Colonic mucosa (tissue), 4 donors: ENCODE measurements at places on chromosomes 4 and X. TPM values are rescaled to one million over a fixed set of nuclear protein-coding genes. Genes with fewer than 3 reads are reported as not detected.

GRCh38 chr4:128861856-128862518, 52.5 kb downstream of the JADE1 start:
- H3K27ac ChIP-seq = no peak overlapping the region
- no peaks in the 10 kb centered on the region for H3K27me3 ChIP-seq
- no peaks in the 10 kb centered on the region for H3K36me3 ChIP-seq
- H3K4me1 ChIP-seq = no peaks in the 10 kb centered on the region
- no peak overlapping the region for H3K4me3 ChIP-seq

GRCh38 chrX:112211459-112211858, 128.9 kb upstream of the TRPC5 start:
- no peak overlapping the region for H3K27ac ChIP-seq
- H3K4me1 ChIP-seq = no peaks in the 10 kb centered on the region
- H3K36me3 ChIP-seq = no peaks in the 10 kb centered on the region
- no peaks in the 10 kb centered on the region for H3K27me3 ChIP-seq
- H3K4me3 ChIP-seq = no peak overlapping the region
- no peak for DNase-seq

- DNase-seq = no peak
- H3K27me3 ChIP-seq = no peaks in the 10 kb centered on the region
Measured at GRCh38 chr4:67879486-67879885, 4.3 kb downstream of the TMPRSS11D start.

DNA sequence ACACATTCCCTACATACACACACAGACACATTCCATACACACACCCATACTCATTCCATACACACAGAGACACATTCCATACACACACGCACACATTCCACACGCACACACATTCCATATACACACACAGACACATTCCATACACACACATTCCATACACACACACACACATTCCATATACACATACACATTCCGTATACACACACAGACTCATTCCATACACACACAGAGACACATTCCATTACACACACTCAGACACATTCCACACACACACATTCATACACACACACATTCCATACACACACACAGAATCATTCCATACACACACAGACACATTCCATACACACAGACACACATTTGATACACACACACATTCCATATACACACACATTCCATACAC, 15.2 kb downstream of the LINC00632 start:
- H3K36me3 ChIP-seq = no peaks in the 10 kb centered on the region
- DNase-seq = no peak
- no peaks in the 10 kb centered on the region for H3K4me1 ChIP-seq

Gene PGRMC1
- total RNA-seq = 105 TPM

DNA sequence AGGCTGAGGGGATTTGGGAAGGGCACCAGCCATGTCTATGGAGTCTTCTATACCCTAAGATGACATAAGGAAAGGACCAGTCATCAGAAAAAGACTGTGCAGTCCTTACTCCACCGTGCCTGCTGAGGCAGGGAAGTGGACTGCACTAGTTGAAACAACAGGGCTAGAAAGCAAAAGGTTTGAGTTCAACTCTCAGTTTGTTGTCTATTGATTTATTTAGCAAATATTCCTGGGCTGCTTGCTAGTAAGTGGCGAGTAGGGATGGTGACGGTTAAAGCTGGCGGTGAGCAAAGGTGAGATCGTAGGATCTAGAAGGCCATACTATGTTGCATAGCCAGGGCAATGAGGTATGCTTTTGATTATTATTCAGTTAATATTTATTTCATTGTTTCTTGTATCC, 110.1 kb downstream of the SMIM20 start:
- no peaks in the 10 kb centered on the region for H3K36me3 ChIP-seq
- peaks cover 4% of the 10 kb centered on the region for H3K4me1 ChIP-seq
- no peak for DNase-seq

DNA sequence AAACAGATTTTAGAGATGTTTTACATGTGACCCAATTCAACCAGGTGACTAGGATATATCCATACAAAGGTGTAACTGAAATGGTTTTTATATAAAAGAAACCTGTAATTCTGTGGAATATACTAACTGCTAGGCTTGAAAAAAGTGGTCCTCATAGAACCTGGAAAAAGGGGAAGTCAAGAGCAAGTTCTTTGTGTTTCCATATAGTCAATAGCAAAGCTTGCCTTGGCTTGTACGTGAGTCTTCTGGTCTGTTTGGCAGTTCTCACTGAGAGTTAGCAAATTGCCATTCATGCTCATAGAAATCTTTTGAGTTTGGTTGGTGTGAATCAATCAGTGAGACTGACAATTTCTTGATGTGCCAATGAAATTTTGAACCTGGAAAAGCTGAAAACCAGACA, 79.4 kb upstream of the SMIM10 start:
- H3K4me1 ChIP-seq = no peaks in the 10 kb centered on the region
- no peaks in the 10 kb centered on the region for H3K27me3 ChIP-seq
- no peak overlapping the region for H3K4me3 ChIP-seq
- H3K36me3 ChIP-seq = no peaks in the 10 kb centered on the region
- no peak for DNase-seq

GRCh38 chr4:67700738-67701516, at the start of gene UBA6:
Gene UBA6, minus strand, starts transcription at chr4:67701155. Its CDS starts 36 bp downstream, at chr4:67701119.
- H3K4me1 ChIP-seq = no peaks in the 10 kb centered on the region
- peak; percentile 98 for DNase-seq
- H3K36me3 ChIP-seq = no peaks in the 10 kb centered on the region
- H3K4me3 ChIP-seq = peak within 1 kb of the TSS; percentile 91

DNA sequence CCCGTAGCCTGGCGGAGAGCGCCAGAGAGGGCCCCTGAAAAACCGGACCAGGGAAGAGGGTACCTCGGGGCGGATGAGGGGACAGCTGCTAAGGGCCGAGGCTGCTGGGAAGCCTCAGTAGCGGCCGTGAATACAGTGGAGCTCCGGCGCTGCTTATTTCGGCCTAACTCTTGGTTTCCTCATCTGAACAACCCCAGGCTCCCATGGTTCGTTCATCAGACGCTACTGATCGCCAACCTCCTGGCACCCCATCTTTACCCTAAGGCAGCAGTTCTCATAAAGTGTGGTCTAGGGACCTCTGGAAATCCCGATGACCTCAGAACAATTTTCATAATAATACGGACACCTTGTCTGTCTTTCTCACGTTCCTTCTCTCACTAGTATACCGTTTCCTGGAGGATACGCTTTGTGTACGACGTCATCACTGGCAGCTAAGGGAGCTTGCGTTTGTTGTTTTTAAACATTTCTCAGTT, 645 bp upstream of the RAB28 start:
- H3K4me3 ChIP-seq = peak overlapping the region; percentile 75
- H3K4me1 ChIP-seq = no peaks in the 10 kb centered on the region
- no peaks in the 10 kb centered on the region for H3K36me3 ChIP-seq
- H3K27me3 ChIP-seq = no peaks in the 10 kb centered on the region
- H3K27ac ChIP-seq = peak overlapping the region; percentile 75

- DNase-seq = no peak
- H3K36me3 ChIP-seq = no peaks in the 10 kb centered on the region
- no peak overlapping the region for H3K27ac ChIP-seq
- no peaks in the 10 kb centered on the region for H3K27me3 ChIP-seq
Measured at GRCh38 chr4:25310066-25310802, 2.3 kb upstream of the ZCCHC4 start.

DNA sequence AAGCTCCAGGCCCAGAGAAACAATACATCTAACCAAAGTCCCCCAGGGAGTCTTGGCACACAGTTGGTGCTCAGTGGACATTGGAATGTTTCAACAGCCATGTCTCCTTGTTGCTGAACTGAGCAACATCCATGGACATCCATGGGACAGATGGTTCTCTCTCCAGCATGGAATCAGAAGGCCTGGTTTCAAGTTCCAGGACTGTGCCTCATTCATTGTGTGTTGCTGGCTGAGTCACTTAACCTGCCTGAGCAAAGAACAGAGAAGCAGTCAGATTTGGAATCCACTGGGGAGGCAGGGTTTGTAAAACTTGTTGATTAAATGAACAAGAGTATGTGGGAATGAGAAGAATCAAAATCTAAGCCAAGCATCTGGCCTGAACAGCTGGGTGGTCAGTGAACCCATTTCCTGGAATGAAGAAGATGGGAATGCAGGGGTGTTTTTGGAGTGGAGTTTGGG, 147.9 kb downstream of the CHIC2 start:
- DNase-seq = no peak
- no peaks in the 10 kb centered on the region for H3K27me3 ChIP-seq
- H3K27ac ChIP-seq = no peak overlapping the region
- H3K36me3 ChIP-seq = no peaks in the 10 kb centered on the region

DNA sequence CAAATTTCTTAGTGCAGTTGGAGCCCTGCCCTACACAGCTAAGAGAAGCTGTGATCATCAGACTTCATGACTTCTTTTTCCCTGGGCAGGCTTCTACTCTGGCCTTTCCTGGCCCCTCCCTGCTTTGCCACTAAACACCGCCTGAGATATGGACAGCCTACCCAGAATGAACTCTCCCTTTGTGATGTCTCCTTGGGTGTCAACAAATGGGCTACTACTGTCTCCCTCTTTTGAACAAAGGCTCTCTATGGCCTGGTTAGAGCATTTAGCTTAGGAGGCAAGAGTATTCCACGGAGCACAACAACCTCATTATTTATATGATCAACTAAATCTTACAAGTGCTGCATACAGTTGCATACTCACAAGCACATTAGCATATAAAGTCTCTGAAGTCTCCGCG, 127.6 kb upstream of the HCCS start:
- H3K4me1 ChIP-seq = no peaks in the 10 kb centered on the region
- H3K27ac ChIP-seq = no peak overlapping the region
- DNase-seq = no peak
- no peaks in the 10 kb centered on the region for H3K36me3 ChIP-seq

- DNase-seq = no peak
- H3K27ac ChIP-seq = no peak overlapping the region
- H3K4me1 ChIP-seq = no peaks in the 10 kb centered on the region
- H3K27me3 ChIP-seq = no peaks in the 10 kb centered on the region
Measured at GRCh38 chr4:114385195-114385985, 213.2 kb upstream of the UGT8 start.

Gene TMEM271
- total RNA-seq = not detected

DNA sequence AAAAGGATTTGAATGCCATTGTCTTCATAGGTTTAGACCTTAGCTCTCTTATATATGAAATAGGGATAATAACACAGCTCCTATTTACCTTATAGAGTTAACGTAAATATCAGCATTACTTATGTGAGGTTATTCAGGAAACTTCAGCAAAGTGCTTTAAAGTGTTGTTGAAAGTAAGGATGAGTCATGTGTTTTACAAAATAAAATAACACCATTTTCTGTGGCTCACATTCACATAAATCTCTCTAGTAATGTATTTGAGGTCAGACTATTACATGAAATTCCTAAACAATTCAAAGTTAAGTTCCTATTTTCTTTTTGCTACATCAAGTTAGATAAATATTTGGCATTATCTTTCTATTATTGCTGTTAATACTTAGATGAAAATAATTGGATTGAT, 2.9 kb downstream of the GNRHR start:
- H3K36me3 ChIP-seq = no peaks in the 10 kb centered on the region
- no peaks in the 10 kb centered on the region for H3K27me3 ChIP-seq
- no peaks in the 10 kb centered on the region for H3K4me1 ChIP-seq
- no peak overlapping the region for H3K4me3 ChIP-seq
- no peak for DNase-seq
- H3K27ac ChIP-seq = no peak overlapping the region

DNA sequence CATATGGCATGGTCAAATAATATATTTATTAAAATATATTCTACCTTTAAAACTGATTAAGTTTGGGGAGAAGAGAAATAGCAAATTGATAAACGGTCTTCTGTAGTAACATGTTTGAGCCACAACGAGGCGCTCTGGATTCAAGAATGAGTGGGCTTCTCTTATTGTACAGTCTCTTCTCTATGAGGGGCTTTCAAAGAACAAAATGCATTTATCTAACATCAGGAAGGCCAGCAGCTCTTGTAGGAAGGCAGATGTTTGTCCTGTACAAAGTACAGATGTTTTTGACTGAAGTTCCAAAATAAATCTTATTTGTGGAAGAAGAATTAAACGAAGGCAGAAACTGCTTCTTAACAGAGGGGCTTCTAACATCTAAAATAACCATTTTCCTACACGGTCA, 153.6 kb downstream of the RASL11B start:
- DNase-seq = peak; percentile 29
- no peaks in the 10 kb centered on the region for H3K36me3 ChIP-seq

- no peak for DNase-seq
- no peaks in the 10 kb centered on the region for H3K4me1 ChIP-seq
- H3K36me3 ChIP-seq = no peaks in the 10 kb centered on the region
- H3K27ac ChIP-seq = no peak overlapping the region
- H3K27me3 ChIP-seq = no peaks in the 10 kb centered on the region
Measured at GRCh38 chrX:72079607-72080006, 52.1 kb downstream of the RTL5 start.

DNA sequence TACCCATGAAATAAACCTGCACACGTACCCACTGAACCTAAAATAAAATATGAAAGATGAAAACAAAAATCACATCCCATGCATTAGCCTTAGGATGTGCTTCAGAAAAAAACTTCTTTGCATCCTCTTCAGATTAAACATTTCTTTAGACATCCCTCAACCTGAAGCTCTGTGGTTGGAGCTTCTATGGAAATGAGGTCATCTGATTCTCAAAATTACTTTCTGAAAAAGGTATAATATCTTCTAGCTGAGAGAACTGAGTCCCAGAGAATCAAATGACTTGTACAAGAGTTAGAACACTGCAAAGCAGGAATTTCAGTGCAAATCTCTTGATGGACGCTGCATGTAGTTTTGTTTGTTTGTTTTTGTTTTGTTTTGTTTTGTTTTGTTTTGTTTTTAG, 19.1 kb upstream of the ANTXR2 start:
- H3K36me3 ChIP-seq = no peaks in the 10 kb centered on the region
- no peak overlapping the region for H3K4me3 ChIP-seq
- H3K4me1 ChIP-seq = no peaks in the 10 kb centered on the region
- H3K27ac ChIP-seq = no peak overlapping the region
- DNase-seq = no peak

DNA sequence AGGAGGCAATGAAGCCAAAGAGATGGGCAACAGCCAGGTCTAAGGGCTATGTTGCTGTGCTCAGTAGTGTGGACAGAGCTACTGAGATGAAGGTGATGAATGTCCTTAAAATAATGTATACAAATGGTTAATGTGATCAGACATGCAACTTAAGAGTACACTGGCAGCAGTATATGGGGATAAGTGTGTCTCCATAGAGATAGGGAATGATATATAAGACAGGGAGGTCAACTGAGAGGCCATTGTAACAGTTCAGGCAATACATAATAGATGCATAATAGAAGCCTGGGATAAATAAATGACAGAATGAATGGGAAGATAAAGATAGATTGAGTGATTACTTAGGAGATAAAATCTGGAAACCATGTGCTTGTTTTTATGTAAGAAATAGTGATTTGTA, 250.0 kb downstream of the CFAP299 start:
- H3K4me1 ChIP-seq = no peaks in the 10 kb centered on the region
- no peak overlapping the region for H3K4me3 ChIP-seq
- H3K36me3 ChIP-seq = no peaks in the 10 kb centered on the region
- no peak overlapping the region for H3K27ac ChIP-seq
- no peaks in the 10 kb centered on the region for H3K27me3 ChIP-seq

GRCh38 chrX:142663330-142664095, 362.2 kb upstream of the SPANXN4 start:
- no peaks in the 10 kb centered on the region for H3K4me1 ChIP-seq
- no peaks in the 10 kb centered on the region for H3K36me3 ChIP-seq
- H3K27me3 ChIP-seq = no peaks in the 10 kb centered on the region
- no peak overlapping the region for H3K4me3 ChIP-seq
- H3K27ac ChIP-seq = no peak overlapping the region
